HS-5 (cell line): ENCODE measurements at places on chromosomes 11 and 22.
A peak's percentile ranks its signal among the peaks of the same experiment; 100 is the strongest.

DNA sequence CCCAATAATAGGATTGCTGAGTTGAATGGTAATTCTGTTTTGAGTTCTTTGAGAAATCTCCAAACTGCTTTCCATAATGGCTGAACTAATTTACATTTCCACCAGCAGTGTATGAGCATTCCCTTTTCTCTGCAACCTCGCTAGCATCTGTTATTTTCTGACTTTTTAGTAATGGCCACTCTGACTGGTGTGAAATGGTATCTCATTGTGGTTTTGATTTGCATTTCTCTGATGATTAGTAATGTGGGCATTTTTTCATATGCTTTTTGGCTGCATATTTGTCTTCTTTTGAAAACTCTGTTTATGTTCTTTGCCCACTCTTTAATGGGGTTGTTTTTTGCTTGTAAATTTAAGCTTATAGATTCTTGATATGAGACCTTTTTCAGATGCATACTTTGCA is 97.4 kb downstream of the FDX1 start:
- DNase-seq, result peak; percentile 26

DNA sequence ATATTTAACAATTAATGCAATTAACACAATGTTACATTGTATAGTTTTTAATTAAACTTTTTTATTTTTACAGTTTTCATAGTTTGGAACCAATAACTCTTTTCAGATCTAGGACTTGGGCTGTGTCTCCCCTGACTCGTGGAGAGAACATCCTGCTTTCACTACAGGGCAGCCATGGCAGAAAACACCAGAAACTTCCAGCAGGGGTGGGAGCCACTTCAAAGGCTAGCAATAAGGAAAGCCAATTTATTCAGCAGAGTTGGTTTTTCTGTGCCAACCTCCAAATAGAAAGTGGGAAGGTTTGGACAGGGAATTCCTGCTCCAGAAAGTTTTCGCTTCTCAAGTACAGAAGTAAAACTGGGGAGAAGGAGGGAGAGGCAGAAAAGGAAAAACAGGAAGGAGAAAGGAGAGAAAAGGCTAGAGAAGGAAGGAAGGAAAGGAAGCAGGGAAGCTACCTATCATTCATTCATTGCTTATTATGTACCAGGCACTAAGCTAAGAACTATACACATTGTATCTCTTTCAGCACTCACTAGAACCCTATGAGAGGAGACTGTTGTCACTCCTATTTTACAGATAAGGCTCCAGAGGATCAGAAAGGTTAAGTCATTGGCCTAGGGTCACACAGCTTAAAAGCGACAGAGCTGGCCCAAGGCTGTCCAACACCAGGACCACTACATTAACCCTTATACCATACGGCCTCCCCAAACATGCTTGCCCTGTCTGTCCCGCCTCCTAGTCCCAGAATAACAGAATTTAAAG is 54.8 kb upstream of the CREB3L1 start:
- DNase-seq, result no peak

- DNase-seq, result no peak
These were observed 62.6 kb upstream of the RASD2 start for GRCh38 chr22:35477911-35478582.

DNA sequence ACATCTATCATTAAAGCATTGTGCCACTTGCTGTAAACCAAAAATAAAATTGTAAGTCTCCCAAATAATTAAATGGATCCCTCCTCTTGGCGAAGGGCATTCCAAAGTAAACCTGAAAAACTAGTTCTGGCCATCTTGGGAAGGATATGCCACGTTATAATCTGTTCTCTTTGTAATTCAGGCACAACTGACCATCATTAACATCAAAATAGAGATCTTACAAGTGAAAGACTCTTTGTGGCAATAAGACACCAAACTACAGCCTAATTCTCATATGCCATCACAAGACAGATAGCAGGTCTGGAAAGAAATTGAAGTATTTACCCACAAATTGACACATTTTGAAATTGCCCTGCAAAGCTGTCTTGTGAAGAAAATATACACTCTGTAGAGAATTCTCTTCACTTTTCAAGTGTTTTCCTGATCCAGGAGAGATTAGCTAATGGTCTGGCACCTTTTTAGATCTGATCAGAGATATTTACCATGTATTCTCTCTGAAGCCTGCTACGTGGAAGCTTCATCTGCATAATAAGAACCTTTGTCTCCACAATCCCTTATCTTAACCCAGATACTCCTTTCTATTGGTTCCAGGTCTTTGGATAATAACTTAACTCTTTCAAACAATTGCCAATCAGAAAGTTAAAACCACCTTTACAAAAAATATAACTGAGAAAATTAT is 630.4 kb upstream of the CCDC179 start:
- no peak for DNase-seq

DNA sequence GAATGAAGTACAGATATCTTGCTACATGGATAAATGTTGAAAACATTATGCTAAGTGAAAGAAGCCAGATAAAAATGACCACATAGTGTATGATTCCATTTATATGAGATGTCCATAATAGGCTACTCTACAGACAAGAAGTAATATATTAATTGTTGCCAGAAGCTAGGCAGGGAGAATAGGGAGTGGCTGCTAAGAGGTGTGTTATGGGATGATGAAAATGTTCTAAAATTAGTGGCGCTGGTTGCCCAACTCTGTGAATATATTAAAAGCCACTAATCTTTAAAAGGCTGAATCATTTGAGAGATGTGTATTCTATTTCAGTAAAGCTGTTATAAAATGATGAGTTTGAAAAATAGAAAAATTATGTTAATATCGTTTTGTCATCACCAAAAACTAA is 144.4 kb downstream of the NCAM1 start:
- no peak for DNase-seq

GRCh38 chr22:18088825-18089568 is 11.2 kb downstream of the PEX26 start:
- DNase-seq, result no peak

DNA sequence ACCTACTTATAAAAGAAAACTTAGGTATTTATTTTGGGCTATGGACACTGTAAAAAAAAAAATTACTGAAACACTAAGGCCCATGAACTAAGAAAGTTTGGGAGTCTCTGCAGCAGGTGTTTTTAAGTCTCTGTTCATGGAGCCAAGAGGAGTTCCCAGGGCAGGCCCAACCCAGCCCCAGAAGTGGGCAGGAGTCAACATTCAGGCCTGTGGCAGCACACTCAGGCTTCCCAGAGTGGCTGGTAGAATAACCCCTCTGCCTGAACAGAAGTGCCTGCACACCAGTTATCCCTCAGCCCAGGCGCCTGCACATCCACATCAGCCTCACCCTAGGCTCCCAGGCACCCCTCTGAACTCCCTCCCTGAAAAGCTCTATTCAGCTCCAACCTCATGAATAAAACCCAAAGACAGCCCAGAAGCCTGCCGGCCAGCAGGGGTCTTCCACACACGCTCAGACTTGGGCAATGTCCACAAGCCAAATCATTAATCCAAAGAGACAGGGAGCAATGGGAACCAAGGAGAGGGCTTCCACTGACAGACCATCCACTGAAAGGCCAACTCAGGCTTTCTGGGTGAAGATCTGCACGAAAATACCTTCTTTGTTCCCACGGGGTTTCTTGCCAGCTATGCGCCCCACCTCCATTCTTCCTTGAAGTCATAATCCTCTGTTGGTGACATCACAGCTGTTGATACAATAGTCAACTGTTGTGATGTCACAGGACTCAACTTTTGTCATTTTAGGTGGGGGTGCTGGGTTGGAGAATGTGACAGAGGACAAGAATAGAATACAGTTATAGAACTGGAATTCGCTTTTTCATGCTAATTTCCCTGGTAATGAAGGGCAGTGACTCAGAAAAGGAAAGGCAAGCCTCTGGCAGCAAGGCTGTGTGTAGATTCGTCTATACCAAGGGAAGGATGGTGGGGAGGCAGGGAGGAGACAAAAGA is 83.7 kb downstream of the RPL27A start:
- no peak for DNase-seq

- no peak for DNase-seq
These were observed 12.9 kb downstream of the SERPINH1 start for GRCh38 chr11:75574698-75575602.

GRCh38 chr22:25709758-25710157 is 32.2 kb upstream of the MYO18B start:
- no peak for DNase-seq

DNA sequence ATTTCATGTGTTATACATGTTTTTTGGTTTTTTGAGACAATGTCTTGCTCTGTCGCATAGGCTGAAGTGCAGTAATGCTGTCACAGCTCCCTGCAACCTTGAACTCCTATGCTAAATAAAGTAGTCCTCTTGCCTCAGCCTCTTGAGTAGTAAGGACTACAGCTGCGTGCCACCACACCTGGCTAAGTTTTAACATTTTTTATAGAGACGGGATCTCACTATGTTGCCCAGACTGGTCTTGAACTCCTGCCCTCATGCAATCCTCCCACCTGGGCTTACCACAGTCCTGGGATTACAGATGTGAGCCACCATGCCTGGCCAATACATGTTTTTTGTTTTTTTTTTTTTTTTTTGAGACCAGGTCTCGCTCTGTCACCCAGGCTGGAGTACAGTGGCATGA is 33.9 kb downstream of the SWAP70 start:
- DNase-seq, result no peak

DNA sequence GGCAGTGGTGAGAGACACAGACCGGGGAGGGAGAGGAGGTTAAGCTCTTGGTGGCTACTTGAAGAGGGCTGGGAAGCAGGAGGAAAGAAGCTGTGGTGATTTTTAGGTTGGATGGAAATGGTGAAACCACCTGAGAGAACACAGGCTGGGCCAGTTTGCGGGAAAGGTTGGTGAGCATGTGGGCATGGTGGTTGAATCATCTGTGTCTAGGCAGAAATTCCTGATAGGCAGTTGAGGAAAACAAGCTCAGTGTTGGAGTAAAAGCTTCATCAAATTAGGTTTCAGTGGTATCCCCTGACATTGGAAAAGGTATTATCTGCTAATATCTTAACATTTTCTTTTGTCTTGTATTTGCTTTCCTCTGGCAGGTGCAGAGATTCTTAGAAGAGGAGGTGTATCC is 4.3 kb upstream of the SGSM3 start:
- DNase-seq, result no peak

DNA sequence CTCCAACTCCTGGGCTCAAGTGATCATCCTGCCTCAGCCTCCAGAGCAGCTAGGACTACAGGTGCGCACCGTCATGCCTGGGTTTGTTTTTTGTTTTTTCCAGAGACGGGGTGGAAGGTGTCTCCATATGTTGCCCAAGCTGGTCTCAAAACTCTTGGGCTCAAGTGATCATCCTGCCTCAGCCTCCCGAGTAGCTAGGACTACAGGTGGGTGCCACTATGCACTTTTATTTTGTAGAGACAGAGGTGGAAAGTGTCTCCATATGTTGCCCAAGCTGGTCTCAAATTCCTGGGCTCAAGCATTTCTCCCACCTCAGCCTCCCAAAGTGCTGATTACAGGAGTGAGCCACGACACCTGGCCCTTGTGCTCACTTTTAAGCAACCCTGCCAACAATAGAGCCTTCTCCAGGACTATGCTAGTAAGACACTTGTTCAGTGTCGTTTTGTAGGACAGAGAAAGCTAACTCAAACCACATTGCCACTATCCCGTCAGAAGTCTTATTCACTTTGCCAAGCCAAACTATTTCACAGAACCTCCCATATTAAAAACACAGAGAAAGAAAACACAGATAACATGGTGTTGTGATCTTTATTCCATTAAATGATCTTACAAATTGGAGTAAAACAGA is 9.4 kb upstream of the PLAAT3 start:
- no peak for DNase-seq
